Naive thymus-derived CD8-positive, alpha-beta T cell (primary cell): ENCODE measurements at places on chromosomes 6 and 20.

DNA sequence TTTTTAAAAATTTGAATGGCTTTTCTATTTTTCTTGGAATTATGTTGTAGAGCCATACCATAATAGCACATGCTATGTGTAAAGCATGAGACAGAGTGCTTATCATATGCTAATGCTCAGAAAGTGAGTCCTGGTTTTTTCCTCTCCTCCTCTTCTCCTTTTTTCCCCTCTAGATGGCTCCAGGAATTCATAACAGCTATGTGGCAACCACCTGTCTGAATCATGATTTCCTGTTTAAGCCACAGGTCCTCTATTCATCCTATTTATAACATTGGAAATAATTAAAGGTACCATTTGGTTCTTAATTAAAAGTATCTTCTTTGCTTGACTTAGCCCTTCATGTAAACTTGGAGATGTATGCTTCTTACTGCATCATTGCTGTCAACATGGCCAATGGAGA is 260.0 kb upstream of the MAP3K7 start:
- no peak for DNase-seq

GRCh38 chr20:19909725-19910124 is 107.4 kb upstream of the NAA20 start:
- no peak for DNase-seq

DNA sequence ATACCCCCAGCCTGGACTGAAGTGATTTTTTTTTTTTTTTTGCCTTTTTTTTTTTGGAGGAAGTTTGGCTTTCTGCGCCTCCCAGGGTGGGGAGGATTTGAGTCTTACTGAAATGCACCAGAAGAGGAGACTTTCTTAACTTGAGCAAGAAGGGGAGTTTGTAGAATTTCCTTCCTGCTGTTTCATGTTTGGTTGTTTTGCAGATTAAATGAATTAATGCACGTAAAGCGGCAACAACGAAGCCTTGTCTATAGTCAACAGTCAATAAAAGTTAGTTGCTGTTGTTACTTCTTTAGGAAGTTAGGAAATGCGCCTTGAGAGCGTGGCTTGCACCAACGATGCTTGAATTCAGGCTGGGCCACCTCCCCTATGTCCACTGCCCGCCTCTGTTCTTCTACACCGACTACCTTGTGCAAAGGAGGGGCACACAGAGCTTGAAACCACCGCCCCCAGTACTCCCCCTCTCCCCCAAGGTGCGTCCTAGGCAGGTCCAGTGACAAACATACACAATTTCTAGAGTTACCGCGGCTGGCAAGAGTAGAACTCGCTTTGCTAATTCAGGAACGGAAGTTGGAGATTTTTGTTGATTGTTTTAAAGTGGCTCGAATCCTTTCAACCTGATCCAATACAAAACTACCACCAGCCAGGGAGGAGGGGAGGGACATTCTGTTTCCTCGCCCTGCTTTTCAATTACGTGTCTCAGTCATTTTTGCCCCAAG is 830 bp upstream of the CYP24A1 start:
- DNase-seq = no peak

GRCh38 chr6:75932067-75932466 is 140.4 kb downstream of the IMPG1 start:
- no peak for DNase-seq

DNA sequence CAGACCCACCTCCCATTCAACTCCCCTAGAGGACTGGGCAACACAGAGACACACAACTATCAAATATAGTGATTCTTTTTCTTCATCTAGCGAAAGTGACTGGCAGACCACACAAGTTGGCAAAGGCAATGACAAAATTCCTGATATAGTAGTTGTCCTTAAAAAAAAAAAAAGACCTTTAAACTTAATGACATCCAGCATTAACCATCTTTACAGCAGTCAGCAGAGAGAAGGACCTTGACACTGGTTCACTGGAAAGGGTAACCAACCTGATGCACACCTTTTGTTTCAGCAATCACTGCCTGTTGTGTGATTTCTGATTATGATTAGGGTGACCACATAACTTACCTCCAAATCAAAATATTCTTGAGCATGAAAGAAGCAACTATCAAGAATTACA is 1.7 kb upstream of the CNKSR3 start:
- DNase-seq = no peak

GRCh38 chr6:11126876-11127275 is 15.4 kb upstream of the ERVFRD-1 start:
- DNase-seq = no peak

GRCh38 chr6:159728531-159728964 is 1.2 kb downstream of the WTAP start:
- no peak for DNase-seq

GRCh38 chr6:167568407-167569024 is 243.6 kb downstream of the TTLL2 start:
- no peak for DNase-seq

GRCh38 chr6:26122402-26122792 is 35.2 kb downstream of the HFE start:
- no peak for DNase-seq

DNA sequence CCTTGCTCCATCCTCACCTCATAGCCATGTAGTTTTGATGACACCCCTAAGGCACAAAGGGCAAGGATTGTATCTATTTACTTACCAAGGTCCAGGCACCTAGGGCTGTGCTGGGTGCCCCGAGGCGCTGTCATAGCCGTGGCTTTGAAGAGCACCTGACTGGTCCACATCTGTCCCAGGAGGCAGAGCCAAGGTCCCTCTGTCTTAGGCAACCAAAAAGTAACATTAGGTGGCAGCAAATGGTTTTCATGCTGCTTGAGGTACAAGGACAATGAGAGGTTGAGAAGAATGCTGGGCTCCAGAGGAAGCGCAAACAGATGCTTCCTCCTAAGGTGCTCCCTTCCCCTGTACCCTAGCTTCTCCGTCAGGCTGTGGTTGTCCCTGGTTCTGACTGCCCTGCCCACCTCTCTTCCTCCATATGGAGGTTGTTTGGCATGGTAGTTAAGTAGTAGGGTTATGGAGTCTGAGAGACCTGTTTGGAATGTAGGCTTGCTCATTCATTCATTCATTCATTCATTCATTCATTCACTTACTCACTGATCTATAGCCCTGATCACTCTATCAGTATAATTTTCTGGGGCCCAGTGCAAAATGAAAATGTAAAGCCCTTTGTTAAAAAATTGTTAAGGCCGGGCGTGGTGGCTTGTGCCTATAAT is 3.0 kb upstream of the UQCC2 start:
- DNase-seq = no peak

DNA sequence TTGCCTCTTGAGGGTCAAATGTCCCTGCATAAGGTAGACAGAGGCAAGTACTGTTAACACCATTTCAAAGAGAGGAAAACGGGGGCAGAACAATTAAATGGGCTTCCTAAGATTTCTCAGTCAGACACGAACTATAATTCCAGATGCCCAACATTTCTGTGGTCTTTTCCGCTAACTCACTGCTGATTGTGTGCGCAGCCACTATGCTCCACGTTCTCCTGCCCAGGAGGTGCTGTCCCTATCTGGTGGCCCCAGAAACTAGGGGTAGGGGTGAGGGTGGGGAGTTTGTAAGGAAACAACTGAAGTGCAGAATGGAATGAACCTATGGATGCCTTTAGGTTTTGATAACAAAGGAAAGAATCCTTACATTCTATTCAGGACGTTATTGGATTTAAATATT is 86.1 kb upstream of the BACH2 start:
- no peak for DNase-seq

DNA sequence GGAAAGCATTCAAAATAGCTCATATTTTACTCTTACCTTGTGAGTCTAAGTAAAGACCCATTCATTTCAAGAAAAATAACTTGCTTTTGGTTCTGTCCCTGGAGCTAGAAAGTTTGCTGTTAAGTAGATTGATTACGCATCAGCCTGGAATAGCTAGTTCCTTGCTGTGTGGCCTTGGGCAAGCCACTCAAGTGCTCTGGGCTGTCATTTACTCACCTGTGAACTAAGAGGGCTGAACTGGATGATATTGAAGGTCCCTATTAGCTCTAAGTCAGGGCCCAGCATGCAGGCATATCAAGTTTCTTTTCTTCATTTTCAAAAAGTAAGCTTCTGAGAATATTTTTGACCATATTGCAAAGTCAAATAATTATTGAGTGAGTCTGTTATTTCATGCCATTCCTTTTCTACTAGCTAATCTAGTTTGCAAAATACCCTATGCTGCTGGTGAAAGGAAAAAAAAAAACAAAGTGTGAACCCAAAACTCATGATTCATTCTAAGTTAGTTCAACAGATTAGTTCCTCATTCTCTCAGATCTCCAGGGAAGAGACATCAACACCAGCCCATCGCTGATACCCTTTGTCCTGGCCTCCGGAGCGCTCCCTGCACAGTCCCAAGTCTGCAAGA is 106.5 kb upstream of the GMDS start:
- no peak for DNase-seq

GRCh38 chr6:44278315-44278714 is 8.1 kb downstream of the TMEM151B start:
- no peak for DNase-seq

DNA sequence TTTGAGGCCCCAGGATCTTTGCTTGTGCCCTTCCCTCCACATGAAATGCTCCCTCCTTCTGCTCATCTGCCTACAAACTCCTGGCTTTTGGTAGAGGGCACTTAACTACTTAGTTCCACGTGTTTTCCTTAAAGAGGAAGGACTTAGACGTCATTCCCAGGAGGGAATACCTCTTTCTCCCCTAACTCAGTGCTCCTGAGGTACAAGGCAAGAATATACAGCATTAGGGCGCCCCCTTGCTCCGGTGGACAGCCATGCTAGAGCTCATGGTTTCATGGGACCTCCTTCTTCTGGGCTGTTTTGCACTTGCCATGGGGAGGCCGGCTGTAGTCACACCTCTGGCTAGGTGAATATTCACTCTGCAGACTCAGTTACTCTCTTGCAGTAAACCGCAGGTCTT is 93.8 kb upstream of the LY86 start:
- DNase-seq = no peak

GRCh38 chr6:138944412-138944811 is 43.6 kb downstream of the REPS1 start:
- no peak for DNase-seq

- peak; percentile 79 for DNase-seq
Observed at GRCh38 chr6:31729515-31729978, 448 bp upstream of the DDAH2 start.

- DNase-seq = no peak
Observed at GRCh38 chr20:34843421-34843820, 18.0 kb upstream of the NCOA6 start.

DNA sequence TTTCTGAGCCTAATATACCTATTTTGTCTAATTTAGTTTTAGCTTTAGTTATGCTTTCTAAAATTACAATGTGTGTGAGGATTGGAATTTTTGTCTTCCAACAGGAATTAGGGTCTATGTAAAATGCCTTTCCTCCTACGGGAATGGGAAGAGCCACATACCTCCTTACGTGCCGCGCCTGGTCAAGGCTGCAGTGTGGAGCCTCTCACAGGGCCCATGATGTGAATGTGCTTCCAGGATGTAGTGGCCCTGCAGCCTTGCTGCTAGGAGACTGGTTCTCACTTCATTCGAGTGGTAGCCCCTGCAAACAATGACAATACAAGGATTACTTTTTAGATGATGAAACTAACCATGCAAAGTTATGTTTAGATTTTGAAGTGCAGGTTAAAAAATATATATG is 110.2 kb downstream of the SOBP start:
- DNase-seq = no peak

- no peak for DNase-seq
Observed at GRCh38 chr20:45850926-45851325, 6.3 kb downstream of the ACOT8 start.

GRCh38 chr20:11112832-11113231 is 439.0 kb upstream of the JAG1 start:
- no peak for DNase-seq

- DNase-seq = no peak
Observed at GRCh38 chr6:70336996-70337742, 34.3 kb upstream of the COL9A1 start.

GRCh38 chr20:57840066-57840465 is 130.3 kb upstream of the PMEPA1 start:
- DNase-seq = no peak

DNA sequence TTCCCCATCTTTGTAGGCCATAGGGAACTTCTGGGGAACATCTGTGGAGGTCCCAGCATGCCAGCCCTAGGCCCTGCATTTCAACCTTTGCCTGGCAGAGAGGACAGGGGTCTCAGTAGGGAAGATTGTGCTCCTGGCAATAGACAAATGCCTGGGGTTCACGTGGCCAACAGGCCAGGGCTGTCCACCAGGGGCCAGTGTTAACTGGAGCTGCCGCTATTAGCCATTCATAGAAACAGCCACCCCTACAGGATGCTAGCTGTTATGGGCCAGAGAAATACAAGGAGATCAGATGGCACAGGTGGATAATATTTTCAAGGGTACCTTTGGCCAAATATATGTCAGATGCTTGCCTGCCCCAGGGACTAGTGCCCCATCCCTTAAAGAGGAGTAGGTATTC is 932.9 kb downstream of the QKI start:
- DNase-seq = no peak

DNA sequence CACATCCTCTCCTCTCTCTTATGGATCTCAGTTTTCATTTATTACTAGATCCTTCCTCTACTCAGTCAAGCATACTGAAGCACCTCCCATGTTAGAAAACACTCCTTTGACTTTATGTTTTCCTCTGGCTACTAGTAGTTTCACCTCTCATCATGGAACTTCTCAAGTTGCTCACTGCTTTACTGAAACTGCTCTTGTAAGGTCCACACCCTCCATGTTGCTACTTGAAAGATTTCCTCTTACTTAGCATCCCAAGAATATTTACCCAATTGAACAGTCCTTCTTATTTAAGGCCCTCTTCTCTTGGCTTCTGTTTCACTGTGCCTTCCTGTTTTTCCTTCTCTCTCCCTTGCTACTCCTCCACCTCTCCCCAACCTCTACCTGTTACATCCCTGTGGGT is 230.3 kb downstream of the TBC1D7 start:
- DNase-seq = no peak

- peak; percentile 40 for DNase-seq
Observed at GRCh38 chr20:5557123-5557522, 193.1 kb upstream of the SHLD1 start.

DNA sequence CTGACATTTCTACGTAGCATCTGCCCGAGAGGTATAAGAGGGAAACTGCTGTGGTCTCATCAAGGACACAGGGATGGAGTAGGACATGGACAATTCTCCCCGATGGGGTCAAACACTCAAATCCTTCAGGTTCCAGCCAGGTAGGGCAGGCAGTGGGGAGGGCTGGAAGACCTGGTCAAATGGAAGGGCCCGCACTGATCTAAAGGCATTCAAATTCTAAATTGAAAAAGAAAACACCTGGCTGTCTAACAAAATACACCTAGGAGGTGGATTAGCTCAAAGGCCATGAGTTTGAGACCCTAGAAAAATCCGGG is 8.2 kb downstream of the DUSP15 start:
- no peak for DNase-seq

GRCh38 chr20:48789185-48789668 is 38.6 kb downstream of the PREX1 start:
- no peak for DNase-seq

- DNase-seq = no peak
Observed at GRCh38 chr6:139137706-139138105, 2.8 kb downstream of the HECA start.

DNA sequence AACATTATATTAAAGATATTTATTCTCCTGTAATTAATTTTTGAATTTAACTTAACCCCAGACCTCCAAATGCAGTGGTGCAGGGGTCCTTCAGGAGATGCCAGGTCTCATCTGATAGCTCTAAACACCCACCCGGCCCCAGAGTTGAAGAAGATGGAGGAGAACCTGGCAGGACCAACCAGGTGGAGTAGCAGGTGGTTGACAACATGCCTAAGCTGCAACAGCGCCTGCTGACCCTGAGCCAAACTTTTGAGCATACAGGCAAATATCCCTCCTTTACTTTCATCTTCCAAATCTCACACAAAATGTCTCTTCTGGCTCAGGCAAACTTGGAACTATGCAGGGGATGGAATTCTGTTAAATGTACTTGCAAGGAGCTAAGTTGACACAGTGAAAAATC is 145.3 kb upstream of the TCF21 start:
- no peak for DNase-seq
